Cerebellum (tissue), 4 donors: ENCODE measurements at places on chromosomes 1 and 21.
A peak's percentile ranks its signal among the peaks of the same experiment; 100 is the strongest.

DNA sequence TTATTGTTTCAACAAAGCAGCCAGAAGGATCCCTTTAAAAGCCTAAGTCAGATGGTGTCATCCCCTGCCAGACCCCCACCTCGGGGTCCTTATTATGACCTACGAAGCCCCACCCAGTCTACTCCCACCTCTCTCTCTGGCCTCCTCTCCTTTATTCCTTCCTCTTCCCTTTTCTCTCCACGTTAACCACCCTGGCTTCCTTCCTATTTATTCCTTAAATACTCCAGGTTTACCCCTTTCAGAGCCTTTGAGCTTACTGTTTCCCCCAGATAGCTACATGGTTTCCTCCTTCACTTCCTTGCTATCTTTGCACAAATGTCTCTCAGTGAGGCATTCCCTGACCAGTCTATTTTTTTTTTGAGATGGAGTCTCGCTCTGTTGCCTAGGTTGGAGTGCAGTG is 12.0 kb upstream of the SLC9A1 start:
- no peak for DNase-seq

- DNase-seq: no peak
Measured at GRCh38 chr1:55669293-55669692, 454.1 kb upstream of the USP24 start.

DNA sequence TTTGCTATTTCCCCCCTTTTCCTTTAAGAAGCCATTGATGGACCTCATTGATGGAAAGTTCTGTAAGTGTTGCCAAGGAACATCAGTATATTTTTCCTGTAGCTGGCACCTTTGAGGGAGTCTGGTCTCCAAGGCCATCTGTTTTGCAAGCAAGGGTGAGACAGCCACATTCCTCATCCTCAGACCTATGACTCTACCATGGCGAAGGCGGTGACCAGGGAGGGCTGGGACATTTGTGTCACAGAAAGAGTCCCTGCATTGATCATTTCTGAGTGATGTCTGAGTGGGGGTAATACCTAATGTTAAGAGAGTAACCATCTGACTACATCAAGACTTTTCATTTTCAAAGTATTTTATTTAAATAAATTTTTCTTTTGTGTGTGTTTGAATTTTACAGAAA is 35.4 kb downstream of the KIAA0040 start:
- no peak for DNase-seq

- no peak for DNase-seq
Measured at GRCh38 chr1:188986745-188987417, 1490.8 kb downstream of the BRINP3 start.

DNA sequence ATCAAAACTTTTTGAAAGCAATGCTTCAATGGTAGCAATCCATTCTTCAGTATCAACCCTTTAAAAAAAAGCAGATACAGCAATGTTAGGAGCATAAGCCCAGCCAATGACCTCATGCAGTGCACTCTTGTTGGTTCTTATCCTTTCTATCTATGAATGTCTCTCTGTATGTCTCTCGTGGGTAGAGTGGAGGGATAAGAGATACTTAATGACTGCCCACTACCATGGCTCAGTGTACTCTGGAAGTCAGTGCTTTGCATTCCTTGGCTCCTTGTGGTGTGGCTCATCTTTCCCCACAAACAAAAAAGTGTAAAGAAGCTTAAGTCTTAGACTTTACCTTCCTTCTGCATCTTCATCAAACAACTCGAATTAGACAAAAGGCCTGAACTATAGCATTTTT is 50.3 kb downstream of the PCSK9 start:
- no peak for DNase-seq

DNA sequence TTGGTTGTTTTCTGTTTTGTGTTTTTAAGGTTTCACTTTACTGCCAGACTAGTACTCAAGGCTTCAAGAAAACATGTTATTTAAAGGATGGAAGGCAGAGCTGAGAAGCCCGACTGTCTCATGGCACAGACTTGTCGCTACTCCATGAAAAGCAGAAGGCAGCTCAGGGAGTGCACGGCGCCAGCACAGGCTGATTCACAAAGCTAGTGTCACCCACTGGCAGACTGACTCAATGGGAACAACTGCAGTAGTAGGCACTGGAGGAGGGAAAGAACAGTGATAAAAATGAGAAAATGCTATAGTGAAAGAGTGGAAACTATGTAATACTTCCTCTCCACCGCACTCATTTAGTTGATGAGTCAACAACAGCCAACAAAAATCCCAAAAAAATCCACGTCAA is 14.7 kb downstream of the HSF2BP start:
- no peak for DNase-seq

GRCh38 chr1:88891951-88892340 is 579 bp upstream of the GTF2B start:
- no peak for DNase-seq

DNA sequence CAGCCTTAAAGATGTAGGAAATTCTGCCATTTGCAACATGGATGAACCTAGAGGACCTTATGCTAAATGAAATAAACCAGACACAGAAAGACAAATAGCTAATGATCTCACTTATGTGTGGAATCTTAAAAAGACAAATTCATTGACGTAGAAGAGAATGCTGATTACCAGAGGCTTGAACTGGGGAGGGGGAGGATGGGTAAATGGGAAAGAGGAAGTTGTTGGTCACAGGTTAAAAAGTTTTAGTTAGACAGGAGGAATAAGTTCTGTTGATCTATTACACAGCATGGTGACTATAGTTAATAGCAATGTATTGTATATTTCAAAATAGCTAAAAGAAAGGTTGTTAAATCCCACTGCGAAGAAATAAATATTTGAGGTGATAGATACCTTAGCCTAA is 62.8 kb downstream of the PKN2 start:
- DNase-seq: no peak

- no peak for DNase-seq
Measured at GRCh38 chr1:221756830-221757551, 15.1 kb upstream of the DUSP10 start.

- no peak for DNase-seq
Measured at GRCh38 chr1:186144505-186144904, 230.5 kb downstream of the TPR start.

DNA sequence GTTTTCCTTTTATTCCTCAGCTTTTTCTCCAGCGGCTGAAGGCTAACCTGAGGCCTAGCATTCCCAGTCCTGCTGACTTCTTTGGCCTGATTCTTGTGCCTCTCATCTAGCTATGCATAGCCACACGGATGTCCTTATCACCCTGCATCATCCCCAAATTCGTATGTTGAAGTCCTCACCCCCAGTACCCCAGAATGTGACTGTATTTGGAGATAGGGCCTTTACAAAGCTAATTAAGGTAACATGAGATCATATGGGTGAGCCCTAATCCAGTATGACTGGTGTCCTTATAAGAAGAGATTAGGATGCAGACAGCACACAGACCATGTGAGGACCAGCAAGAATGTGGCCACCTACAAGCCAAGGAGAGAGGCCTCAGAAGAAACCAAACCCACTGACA is 44.6 kb downstream of the CDCP2 start:
- no peak for DNase-seq

DNA sequence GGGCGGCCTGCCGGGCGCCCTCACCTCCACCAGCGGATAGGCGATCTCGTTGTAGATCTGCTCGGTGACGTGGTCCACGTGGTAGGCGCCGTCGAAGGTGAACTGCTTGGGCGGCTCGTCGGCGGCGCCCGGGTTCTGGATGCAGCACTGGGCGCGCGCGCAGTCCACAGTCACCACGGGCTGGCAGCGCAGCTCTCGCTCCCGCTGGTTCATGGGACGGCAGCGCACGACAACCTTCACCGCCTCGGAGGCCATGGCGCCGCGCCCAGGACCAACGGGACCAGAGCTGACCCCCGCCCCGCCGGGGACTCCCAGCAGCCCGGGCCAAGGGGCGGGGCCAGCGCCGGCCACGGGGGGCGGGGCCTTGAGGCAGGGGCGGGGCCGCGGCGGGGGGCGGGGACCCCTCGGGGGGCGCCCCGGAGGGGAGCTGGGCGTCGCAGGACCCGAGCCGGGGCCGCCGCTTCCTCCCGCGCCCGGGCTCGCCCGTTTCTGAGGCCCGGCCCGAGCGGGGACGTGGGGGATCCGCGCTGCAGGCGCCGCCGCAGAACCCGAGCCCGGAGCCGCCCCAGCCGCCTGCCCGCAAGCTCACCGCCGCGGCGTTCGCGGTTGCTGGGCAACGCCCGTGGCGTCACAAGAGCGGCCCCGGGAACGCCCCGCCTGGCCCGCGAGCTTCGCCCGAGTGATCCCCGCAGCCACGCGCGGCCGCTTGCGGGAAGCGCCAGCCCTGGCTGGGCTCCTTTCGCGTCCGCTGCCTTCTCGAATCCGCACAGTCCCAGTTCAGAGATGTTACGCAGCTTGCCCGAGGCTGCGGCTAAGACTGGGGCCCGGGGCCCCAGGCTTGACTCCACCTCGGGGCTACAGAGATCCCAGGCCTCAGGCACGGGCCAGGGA is at the start of gene KIF17:
TSS of gene KIF17 (minus strand) at position 556 of the 891 bp plus-strand sequence. CDS start at position 255, 301 bp downstream.
- DNase-seq: peak; percentile 68

GRCh38 chr1:152761609-152762213 is 3.9 kb downstream of the KPRP start:
- DNase-seq: no peak

- DNase-seq: no peak
Measured at GRCh38 chr1:150267896-150268295, 920 bp downstream of the APH1A start.

DNA sequence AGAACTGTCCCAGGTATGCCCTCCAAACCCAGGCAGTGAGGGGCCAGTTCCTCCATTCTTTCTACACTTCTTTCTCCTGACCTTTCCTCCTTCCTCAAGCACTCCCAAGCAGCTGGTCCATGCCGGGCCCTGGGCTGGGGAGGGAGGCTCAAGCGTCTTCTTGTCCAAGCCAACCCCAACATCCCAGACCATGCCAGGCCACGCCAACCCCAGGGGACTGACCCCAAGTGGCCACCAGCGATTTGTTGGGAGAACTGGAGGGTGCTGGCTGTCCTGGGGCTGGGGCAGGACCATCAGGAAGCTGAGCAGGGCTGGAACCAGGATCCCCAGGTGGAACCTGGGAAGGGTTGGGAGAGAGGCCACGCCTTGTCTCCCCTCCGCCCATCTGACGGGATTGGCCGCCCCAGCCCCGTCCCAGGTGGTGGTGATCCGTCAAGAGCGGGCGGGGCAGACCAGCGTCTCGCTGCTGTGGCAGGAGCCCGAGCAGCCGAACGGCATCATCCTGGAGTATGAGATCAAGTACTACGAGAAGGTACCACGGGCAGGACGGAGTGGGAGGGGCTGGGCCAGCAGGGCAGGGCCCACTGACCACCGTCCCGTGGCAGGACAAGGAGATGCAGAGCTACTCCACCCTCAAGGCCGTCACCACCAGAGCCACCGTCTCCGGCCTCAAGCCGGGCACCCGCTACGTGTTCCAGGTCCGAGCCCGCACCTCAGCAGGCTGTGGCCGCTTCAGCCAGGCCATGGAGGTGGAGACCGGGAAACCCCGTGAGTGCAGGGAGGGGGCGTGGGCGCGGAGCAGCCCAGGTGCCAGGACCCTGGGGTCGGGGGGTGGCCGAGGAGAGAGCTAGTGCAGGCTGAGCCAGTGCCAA is 29.9 kb downstream of the EPHA8 start:
- no peak for DNase-seq

GRCh38 chr1:27760426-27760825 is 12.6 kb upstream of the STX12 start:
- DNase-seq: no peak

- DNase-seq: no peak
Measured at GRCh38 chr1:161735837-161736236, 13.7 kb upstream of the DUSP12 start.

GRCh38 chr1:65001231-65001792 is 35.0 kb upstream of the JAK1 start:
- no peak for DNase-seq

GRCh38 chr1:147822292-147822691 is 61.9 kb upstream of the GJA5 start:
- no peak for DNase-seq

GRCh38 chr1:4176841-4177240 is 276.8 kb upstream of the C1orf174 start:
- DNase-seq: no peak

GRCh38 chr1:56910441-56910985 is 55.3 kb downstream of the C8B start:
- DNase-seq: no peak

DNA sequence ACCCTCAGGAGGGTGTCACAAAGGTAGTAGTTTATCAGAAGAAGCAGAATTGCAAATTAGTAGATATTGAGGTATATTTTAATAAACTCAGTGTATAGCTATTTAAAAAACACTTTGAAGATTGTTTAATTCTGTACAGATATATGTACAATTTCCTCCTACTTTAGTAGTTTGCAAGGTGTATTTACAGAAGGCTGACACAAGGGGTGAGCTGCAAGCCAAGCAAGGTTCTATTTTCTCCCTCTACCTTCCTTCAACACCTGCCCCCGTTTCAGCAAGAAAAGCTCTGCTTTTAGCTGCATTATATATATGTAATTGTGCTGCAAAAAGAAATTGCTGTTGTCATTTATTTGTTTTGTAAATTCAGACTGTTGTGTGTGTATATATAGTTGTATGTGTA is 674.2 kb upstream of the PKN2 start:
- DNase-seq: no peak
